ENCODE measurements at places on chromosomes 6 and 20.
A peak's percentile ranks its signal among the peaks of the same experiment; 100 is the strongest.

- DNase-seq: no peak
Observed at GRCh38 chr20:62463651-62464424, 12.0 kb downstream of the GATA5 start.

DNA sequence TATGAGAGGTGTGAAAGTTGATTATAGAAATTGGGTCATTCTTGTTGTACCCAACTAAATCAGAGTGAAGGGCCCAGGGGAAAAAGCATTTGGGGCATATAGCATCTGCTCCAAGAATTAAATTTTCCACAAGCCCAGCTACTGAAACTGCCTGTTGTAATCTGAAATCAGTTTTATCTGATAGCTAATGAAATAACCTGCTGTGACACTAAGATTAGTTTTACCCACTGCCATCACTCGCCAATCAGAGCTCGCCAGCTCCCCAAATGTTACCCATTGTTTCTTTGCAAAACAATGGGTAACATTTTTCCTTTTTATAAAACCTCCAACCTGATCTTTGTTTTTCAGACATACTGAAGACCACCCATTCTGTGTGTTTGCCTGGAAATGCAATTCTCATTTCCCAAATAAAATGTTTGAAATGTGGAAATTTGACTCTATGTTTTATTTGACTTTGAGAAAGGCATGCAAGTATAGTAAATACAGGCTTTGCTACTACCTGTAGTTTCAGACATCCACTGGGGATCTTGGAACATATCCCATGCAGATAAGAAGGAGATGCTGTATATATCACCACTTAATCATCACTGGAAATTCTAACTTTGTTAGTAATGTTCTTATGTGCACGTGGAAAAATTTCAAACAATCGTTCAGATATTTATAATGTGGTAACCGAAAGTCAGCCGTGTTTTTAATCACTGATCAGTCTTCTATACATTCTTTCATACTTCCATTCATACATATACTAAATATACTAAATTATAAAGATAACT is 6.3 kb upstream of the AHI1 start:
- DNase-seq: no peak

- DNase-seq: no peak
Observed at GRCh38 chr6:110366975-110367374, 8.8 kb upstream of the METTL24 start.

DNA sequence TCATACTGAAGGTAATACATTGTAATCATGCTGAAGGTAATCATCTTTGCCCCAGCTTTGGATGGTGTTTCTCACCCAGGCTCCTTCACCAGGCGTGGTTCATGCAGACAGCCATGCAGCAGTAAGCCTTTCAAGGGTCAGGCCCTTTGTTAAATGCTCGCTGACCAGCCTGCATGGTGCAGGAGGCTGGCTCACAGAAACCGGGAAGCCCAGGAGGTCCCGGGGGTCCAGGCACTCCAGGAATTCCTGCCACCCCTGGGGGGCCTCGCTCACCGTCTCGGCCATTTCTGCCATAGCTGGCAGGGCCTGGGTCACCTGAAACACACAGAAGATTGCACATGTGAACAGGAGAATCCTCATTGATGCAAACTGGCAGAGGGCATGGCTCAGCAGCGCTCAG is 86.1 kb downstream of the COL9A1 start:
- DNase-seq: no peak

DNA sequence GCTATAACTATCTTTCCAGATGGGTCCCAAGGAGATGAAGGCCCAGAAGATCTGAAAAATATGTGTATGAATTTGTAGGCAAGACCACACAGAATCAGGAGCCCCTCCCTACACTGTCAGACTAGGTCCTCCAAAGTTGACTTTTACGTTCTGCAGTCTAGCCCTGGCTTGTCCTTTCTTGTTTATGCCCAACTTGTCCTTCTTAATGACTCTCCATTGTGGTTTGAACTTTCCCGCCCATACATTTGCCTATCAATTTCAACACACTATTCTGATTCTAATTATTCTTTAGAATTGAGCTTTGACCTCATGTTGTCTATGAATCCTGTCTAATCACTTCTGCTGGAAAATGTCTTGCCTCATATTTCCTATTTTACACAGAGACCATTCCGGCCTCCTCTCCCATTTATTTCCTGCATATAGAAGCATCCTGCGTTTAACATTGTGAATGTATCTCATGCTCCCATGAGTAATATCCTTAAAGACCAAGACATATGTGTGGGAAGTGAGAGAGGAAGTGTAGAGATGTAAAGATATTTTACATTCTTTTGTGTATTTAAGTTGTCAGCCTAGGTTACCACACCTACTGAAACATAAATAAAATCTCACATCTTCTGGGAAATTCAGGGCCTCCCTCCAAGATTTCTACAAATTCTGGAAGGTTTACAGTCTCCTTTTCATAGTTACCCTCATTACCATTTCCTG is 348.3 kb downstream of the BCKDHB start:
- DNase-seq: no peak

GRCh38 chr20:2984956-2985661 is 58.3 kb upstream of the GNRH2 start:
- no peak for DNase-seq

DNA sequence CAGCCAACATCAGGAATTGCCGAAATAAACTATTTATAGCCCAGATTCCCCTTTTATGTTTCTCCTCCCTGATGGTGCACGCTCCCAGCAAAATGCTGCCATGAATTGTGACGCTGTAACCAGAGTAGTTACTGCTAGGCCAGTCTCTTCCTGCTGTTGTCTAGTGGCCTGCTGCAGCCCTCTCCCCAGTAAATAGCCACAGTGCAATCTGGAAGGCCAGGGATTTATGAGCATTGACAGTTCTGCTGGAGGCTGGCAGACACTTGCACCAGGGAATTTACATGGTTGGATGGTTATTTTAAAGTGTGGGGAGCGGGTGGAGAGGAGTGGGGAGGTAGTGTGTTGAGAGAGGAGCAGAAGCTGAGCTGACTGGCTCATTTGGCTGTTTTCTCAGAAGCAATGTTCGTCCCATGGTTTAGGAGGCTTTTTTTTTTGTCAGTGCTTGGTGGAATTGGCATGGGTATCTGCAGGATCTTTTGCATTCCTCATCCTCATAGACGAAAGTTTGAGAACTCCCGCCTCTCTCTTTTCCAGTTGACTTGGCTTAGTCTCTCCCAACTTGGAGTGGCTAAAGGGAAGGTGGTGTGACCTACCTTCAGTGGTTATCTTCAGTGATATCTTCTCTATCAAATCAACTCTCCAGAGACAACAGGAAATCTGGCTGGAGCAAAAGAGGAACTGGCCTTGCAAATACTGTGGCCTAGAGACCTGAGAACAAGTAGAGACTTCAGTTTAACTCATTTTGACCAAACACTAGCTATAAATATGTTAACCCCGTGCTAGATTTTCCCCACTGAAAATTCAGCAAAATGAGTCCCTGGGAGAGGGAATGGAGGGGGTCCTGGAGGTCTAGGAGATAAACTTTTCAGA is 99.3 kb upstream of the VSTM2L start:
- peak; percentile 28 for DNase-seq

DNA sequence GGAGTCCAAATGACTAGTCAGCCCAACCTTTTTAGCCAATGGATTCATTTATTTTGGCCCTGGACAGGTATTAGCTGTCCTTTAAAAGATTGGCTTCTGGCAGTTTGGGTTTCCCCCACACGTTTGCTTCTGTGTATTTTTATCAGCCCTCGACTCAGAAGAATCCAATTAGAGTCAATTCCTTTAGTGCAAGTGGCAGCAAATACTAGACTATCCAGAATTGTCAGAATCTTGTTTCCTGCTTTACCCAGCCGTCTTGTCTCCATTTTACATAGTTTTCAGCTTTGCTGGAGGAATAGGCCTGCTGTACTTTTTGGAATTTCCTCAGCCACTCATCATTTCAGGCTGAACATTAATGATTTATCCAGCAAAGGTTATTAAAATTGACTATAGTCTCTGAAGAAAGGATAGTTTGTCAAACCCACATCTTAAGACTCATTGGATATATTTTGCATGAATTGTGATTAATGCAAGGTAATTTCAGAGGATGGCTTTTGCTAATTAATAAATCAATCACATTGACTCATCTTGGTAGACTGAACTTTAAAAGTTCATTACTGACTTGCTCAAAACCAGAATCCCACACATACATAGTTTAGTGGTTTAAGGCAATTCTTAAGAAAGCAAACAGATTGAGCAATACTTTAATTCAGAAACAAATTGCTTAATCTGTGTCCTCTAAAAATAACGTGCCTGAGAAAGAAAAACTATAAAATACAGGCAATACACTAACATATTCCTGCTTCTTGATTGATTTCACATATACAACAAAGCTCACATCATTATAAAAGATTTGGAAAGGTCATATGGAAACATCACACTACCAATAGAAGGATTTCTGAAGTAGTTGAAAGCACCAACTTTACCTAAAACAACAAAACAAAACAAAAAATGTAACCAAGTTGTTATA is 62.9 kb upstream of the ZNF217 start:
- no peak for DNase-seq

Measured in NCI-H187 (cell line).